Left lobe of liver (tissue), 2 donors: ENCODE measurements at places on chromosomes 13 and 19.
A peak's percentile ranks its signal among the peaks of the same experiment; 100 is the strongest.

DNA sequence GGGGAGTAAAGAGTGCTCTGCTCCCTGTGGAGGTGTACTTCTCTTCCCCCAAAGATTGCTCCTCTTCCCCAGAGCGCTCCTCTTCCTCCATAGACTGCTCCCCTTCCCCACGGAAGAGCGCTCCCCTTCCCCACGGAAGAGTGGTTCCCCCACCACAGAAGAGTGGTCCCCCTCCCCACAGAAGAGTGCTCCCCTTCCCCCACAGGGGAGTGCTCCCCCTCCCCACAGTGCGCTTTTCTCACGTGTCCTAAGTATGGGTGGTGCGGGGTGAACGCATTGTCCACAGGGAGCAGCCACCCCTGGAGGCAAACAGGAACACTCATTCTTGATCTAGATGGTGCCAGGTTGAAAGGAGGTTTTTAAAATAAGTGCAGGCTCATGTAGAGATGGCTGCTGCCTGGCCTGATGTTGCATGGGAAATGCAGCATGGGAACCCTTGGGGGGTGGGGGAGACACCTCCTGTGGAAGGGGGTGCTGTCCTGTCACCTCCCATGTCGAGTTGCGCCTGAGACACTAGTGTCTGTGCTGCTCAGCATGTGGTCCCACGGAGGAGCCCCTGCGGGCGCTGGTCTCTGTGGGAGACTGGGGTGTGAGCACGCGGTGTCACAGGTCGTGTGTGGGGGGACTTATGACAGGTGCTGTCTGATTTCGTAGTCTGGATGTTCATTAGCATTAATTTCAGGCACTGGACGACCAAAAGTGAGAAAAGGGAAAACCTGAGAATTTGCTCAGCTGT, 52.2 kb downstream of the ATP11A start:
- no peak for DNase-seq

DNA sequence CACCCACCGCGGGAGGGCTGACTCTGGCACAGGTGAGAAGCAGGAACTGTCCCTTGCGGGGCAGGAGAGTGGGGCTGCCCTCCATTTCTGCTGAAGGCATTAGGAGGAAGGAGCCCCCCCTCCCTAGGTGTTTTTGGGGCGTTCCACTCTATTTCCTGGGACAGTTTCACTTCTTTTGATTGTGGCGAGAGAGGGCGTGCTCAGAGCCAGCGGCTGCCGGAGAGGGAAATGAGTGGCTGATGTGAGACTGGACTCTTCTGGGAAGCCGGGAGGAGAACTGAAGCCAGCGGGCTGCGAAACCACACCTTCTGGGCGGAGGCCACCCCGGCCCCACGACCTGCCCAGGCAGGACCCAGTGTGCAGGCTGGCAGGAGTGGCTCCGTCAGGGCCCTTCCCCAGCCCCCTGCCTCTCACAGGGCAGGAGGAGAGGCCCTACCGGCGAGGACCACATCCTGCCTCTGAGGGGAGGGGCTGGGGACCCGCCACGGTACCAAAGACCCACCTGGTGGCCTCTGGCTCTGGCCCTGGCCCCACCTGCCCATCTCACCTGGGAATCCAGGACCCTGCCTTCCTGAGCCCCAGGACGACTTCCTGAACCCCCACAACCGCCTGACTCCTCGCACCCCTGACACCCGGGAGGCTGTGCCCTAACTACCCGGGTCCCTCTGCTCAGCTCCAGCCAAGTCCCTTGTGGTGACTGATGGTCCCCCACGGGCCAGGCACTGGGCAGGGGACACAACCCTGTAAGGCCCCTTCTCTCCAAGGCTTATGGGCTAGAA, 25.9 kb downstream of the MPND start:
- DNase-seq, result no peak

DNA sequence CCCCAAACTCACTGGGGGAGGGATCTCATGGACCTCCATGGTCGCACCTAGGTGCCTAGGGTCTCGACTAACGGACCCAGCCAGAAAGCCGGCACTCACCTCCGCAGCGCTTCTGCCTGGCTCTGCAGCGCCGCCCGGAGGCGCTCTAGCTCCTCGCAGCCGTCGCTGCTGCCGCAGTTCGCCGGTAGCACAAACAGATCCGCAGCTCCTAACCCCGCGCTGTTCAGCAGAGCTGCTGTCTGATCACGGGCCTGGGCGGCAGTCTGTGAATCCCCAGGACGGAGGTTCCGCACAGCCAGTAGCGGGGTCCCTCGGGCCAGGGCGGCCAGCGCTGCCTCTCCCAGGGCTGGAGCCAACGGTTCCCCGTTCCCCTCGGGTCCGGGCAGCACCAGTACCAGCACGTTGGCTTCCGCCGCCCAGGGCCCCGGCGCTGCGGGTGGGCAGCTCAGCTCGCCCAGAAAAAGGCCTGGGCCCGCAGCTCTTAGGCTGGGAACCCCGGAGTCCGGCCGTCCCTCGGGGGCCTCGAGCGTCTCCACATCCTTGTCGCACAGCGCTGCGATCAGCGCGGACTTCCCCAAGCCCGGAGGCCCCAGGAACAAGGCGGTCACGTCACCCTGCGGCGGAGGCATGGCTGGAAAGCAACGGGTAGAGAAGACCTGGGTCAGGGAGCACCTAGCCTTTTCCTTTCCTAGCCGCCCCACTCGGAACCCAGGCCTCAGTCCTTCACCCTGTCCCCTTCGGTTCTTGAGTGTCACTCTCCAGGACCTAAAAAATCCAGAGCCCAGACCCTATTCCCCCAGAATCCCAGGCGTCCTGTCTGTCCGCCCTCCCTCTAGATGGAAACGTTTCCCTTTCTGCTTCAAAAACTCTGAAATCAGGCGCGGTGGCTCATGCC, 977 bp downstream of the IRGQ start:
- DNase-seq, result peak; percentile 60

GRCh38 chr13:98252931-98253470, 75.9 kb upstream of the RNF113B start:
- DNase-seq, result no peak

DNA sequence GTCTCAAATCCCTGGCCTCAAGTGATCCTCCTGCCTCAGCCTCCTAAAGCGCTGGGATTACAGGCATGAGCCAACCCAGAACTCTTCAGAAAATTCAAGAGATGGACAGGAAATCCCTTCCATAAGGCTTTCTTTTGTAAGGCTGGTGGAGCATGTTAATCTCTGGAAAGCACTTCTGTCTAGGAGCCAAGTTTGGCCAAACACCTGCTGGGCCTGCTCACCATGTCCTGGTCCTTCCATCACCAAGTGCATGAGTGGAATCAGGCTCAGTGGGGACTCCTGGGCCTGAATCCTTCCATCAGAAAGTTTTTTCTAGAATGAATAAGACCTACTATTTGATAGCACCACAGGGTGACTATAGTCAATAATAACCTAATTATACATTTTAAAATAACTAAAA, 148.0 kb downstream of the DCLK1 start:
- DNase-seq, result no peak

DNA sequence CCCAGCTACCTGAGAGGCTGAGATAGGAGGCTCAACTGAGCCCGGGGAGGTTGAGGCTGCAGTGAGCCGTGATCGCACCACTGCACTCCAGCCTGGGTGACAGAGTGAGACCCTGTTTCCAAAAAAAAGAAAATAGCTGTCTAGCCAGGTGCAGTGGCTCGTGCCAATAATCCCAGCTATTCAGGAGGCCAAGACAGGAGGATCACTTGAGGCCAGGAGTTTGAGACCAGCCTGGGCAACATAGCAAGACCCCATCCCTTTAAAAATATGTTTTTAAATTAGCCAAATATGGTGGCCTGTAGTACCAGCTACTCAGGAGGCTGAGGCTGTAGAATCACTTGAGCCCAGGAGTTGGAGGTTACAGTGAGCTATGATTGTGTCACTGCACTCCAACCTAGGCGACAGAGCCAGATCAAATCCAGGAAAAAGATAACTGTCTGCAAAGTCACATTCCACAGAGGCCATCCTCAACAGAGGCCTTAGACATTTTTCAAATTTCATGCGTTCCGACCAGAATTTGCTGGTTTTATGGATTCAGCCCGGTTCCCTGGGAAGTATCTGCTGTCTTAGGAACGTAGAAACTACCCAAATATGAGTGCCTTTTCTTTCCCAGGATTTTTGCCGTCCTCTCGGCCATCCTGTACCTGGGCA, 58.7 kb upstream of the USE1 start:
- DNase-seq, result no peak

- DNase-seq, result no peak
These were observed 44.2 kb downstream of the SERTM1 start for GRCh38 chr13:36717966-36718545.

DNA sequence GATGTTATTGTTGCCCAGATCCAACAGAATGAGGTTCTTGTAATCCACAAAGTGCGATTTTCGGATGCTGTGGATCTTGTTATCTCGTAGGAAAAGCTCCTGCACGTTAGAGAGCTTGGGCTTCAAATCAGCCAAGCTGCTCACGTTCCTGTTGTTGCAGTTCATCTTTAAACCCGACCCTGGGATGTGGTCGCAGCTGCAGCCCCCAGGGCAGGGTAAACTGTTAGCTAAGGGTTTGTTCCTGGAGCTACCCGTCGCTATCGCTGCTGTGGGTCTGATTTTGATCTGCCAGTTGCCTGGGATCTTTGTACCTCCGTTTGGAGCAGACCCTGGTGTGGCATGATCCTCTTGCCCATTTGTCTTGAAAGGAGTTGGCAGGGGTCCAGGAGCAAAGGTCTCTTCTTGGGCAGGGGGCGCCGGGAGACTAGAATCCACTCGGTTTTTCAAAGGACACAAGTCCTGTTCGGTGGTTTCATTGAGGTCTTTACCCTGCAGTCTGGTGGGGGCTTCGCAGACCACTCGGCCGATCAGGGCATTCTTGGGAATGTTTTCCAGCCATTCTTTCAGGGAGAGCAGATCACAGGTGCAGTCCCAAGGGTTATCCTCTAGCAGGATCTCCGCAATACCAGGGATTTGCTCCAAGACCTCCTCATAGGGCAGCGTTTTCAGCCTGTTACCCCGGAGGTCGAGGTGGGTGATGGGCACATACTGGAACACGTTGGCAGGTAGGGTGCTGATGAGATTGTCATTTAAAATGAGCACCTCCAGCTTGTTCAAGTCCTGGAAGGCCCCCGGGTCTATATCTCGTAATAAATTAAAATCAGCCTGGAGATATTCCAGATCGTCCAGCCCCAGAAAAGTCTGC, 1.8 kb downstream of the SLITRK1 start:
- no peak for DNase-seq

DNA sequence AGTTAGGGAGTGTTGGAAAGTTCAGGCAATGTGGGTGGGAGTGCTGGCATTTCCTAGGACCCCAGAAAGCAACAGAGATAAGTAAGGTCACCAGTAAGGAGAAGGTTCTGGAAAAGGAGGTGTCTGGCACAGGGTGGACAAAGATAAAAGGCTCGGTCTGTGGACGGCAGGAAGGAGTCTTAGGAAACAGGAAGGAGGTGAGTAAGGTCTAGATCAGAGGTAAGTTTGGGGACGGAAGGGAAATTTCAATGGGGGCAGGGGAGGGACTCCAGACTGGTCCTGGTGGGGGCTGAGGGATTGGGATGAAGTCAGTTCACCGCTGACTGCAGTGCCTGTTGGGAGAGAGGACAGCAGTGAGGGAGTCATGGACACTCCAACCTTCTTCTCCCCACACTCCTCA, 7.8 kb upstream of the OPA3 start:
- no peak for DNase-seq

GRCh38 chr13:82165396-82166174, 1716.7 kb downstream of the SLITRK1 start:
- DNase-seq, result no peak

GRCh38 chr19:28961772-28962500, 251.0 kb downstream of the UQCRFS1 start:
- no peak for DNase-seq

GRCh38 chr13:109255141-109255856, 531.1 kb downstream of the IRS2 start:
- DNase-seq, result no peak

- DNase-seq, result peak; percentile 78
These were observed at the start of gene BST2 for GRCh38 chr19:17405250-17406045. TSS of gene BST2 (minus strand) at chr19:17405630. CDS start at chr19:17405575, 55 bp downstream.

DNA sequence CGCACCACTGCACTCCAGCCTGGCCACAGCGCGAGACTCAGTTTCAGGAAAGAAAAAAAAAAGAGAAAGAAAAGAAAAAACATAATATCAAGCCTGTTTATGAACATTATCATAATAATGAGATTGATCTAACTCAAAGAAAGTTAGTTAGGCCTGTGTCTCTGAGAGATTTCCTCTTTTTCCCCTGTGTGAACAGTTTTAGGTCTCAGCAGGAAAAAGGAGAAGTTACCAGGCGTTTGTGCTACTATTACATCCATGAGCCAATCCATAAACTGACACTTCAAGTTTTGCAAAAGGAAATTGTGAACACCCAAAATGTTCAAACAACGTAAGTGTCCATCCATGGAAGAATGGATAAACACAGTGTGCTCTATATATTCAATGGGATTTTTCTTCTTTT, 3.8 kb downstream of the TARM1 start:
- DNase-seq, result no peak

GRCh38 chr13:99158846-99159245, 41.8 kb upstream of the UBAC2 start:
- DNase-seq, result no peak

- DNase-seq, result no peak
These were observed 61.2 kb downstream of the MYH14 start for GRCh38 chr19:50264483-50265186.
